ENCODE measurements at places on chromosomes 16 and 17. TPM values are rescaled to one million over a fixed set of nuclear protein-coding genes. Genes with fewer than 3 reads are reported as not detected.

DNA sequence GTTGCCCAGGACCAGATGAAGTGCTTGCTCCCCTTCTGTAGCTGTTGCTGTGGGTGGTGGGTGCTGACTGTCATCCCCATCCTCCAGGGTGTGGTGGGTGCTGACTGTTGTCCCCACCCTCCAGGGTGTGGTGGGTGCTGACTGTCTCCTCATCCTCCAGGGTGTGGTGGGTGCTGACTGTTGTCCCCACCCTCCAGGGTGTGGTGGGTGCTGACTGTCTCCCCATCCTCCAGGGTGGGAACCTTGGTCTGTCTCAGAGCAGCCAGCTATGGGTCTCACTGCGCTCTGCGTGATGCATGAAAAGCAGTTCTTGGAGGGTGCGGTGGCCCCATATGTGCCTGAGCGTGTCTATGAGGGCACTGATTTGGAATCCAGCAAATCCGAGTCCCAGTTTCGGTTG, 163.8 kb downstream of the RPTOR start:
- no peak for DNase-seq

DNA sequence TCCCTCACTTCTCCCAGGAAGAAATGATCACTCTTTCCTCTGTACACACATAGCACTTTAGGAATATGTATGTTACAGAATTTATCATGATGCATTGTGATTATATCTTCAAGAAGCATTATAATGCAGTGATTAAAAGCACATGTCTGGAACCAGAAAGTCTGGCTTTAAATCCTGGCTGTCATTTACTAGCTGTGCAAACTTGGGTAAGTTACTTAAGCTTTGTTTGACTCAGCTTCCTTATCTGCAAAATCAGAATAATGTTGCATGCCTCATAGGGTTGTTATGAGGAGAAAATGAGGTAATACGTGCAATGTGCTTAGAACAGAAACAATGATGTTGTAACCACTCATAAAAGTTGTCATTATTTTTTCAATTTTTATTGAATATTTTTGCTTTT, 156.3 kb upstream of the ZKSCAN2 start:
- no peak for DNase-seq

DNA sequence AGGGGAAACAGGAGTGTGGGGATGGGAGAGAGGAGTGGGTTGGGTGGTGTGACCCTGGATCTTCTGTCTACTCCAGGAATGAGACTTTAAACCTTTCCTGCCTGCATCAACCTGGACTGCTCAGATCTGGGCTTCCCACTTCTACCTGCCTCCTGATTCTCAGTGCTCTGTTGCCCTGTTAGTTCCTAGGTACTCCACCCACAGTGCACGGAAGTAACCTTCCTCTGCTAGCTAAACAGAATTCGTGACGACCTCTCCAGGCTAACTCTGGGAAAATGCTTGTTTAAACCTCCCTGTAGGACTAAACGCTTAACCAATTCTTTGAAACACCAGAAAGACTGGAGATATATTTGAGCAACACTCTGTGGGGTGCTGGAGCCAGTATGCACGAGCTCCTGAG, 83.4 kb upstream of the CLEC3A start:
- no peak for DNase-seq

DNA sequence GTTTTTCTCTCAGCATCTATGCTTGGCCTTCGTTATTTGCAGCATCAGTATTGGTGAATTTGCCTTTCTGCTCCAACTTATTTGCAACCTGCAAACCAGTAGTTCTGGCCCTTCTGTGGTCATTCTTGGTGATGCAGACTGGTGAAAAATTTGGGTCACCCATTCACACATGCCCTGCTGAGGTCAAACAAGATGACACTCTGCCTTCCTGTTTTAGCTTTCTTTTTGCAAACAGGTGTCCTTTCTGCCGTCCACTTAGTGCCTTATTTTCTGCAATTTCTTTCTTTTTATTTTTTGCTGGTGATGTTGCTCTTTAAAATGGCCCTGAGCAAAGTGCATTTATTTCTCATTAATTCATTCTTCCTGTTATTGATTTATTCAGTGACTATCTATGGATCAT, 31.3 kb downstream of the PLCG2 start:
- no peak for DNase-seq

- DNase-seq: no peak
These were observed 17.3 kb upstream of the FOXK2 start for GRCh38 chr17:82502207-82502606.

Gene ZSCAN10
- total RNA-seq: not detected

GRCh38 chr17:76268015-76268749, 3.0 kb downstream of the UBALD2 start:
- no peak for DNase-seq

All from omental fat pad (tissue), 4 donors.